GM20000 (cell line): ENCODE measurements at places on chromosomes 11 and 22.

DNA sequence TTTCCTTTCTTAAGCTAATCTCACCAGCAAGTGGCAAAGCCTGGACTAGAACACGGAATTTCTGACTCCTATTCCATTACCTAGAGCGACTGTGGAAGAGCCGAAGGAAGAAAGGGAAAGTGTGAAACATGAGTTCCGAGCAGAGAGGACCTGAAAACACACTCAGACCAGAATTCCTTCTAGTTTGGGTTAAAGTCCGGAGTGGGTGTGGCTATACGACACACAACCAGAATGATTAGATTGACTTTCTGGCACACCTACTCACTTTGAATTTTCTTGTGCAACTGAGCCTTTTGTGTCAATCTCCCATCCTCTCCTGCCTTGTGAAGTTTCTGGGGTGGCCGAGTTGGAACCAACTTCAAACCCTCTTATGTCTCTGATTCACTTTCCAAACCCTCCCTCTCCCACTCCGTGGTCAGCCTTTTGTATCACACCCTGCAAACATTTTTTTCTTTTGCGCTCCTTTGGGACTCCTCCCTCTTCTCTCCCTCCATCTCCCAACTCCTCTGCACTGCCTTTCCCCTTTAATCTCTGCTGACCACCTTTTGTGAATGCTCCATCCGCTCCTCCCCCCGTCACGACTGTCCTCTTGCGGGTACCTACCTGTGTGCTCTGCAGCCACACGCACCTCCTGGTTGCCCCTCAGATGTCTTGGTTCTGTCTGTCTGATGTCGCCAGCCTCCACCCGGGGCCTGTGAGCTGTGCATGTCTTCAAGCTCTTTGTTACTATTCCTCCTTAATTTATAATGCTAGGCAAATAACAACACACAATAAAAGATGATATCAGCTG is 86.3 kb upstream of the BLID start:
- no peak for DNase-seq

GRCh38 chr11:36088266-36088972 is 144.6 kb downstream of the LDLRAD3 start:
- no peak for DNase-seq

DNA sequence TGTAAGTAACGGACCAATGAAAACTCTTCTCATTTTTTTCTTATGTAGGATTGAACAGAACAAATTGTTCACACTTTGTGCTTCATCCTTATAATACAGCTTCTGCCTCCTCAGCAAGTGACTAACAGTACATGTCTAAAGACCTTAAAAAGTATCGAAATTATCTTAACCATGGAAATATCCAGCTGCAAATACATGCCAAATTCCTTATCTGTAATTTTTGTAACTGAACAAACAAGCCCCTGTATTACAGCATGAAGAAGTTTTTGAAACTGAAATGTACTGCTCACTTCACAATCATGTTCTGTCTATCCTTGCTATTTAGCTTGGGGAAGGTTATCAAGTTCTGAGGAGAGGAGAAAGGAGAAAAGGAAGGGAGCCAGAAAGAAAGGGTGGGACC is 20.4 kb downstream of the WT1 start:
- DNase-seq = no peak

GRCh38 chr22:37484480-37485394 is 1.4 kb downstream of the MFNG start:
- peak; percentile 85 for DNase-seq

DNA sequence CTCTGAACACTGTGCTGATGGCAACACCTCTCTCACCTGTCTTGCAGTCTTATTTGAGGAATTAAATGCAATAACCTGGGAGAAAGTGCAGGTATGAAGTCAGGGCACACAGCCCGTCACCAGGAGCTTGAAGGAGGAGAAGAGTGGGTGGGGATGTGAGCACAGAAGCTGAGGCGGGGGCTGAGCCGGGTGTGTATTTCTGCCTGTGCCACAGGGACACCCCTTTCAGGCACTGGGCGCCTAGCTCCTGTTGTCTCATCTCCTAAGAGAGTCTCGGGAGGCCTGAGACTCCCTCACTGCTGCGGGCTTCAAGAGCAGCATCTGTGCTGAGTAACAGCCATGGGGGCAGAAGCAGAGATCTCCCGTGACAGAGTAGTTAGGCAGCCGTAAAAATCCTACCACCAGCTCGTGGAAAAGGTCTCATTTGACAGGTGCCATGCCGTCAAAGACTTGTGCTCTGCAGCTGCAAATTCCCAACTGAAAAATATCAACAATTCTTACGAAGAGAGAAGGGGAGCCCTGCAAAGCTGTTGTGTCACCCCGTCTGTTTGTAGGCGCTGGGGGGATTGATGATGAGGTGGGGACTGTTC is 26.8 kb downstream of the PARVB start:
- DNase-seq = no peak

- DNase-seq = no peak
Measured at GRCh38 chr11:128357073-128357472, 230.3 kb downstream of the ETS1 start.

DNA sequence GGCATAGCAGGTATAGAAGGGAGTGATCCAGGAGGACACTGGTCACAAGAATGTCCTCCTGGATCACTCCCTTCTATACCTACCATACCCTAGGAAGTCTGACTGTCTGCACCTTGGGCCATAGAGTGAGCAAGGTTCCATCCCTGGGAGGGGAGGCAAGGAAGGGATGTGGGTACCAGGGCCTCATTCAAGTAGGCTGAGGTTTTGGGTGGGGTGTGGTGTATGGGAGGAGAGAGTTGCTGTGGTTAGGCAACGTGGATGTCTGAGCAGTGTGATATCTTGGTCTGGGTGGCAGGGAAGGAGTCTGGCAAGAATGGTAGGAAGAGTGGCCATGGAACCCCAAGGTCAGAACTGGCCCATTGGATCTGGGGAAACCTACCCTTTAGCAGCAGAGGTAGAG is 13.2 kb downstream of the PPFIBP2 start:
- DNase-seq = no peak

- DNase-seq = no peak
Measured at GRCh38 chr11:128210148-128210940, 377.0 kb downstream of the ETS1 start.

DNA sequence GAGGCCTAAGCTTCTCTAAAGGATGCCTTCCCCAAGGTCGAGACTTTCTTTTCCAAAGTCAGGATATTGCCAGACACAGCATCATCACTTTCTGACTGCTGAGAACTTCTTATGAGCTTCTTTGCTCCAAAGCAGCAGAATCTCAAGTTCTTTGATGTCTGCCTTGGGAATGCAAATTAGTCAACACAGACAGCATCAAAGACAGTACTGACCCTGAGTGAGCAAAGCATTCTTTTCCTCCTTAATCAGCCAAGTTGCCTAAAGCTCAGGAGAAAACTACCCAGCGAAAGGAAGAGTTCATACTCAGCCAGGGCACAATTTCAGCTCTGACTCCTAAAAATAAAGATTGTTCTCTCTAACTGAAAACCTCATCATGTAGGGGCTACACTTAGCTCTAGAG is 98.0 kb downstream of the SLC36A4 start:
- DNase-seq = no peak

GRCh38 chr22:44491269-44492035 is 6.6 kb downstream of the RTL6 start:
- DNase-seq = no peak

- no peak for DNase-seq
Measured at GRCh38 chr11:24267014-24267413, 229.8 kb upstream of the LUZP2 start.

GRCh38 chr11:47848700-47849155 is 578 bp upstream of the NUP160 start:
- no peak for DNase-seq
